ENCODE measurements at places on chromosomes 4 and X.

GRCh38 chr4:43843501-43843900, 605.1 kb downstream of the KCTD8 start:
- DNase-seq: no peak

DNA sequence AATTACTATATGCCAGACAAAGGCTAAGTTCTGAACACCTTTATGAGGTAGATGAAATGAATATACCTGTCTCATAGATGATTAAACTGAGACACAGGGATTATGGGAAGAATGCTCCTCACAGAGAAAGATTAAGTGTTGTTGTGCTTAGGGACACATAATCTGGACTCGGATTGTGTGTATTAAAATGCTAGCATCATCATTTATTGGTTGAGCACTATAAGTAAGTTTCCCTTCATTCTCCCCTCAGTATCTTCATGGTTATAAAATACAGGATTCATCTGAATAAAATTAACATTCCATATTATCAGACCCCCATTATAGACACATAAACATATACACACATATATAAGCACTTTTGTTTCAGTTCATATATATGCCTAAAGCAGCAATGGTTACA, 463.5 kb downstream of the PPP4R3C start:
- DNase-seq: no peak

DNA sequence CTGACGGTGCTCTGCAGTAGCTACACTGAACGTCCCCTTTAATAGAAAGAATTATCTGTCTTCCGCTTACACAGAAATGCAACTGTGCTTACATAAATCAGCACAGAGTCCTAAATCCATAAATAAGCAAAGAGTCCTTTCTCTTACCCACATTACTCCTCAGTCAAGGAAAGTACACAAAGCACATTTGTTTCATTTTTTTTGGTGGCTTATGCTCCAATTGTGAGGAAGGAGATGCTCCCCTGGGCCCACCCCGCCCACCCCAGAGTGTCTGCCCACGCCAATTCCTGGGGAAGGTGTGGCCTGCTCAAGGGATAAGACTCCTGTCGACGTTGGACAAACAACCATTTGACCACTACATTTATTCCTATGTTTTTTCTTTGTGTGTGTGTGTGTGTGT, 53.8 kb downstream of the CPLX1 start:
- DNase-seq: no peak

GRCh38 chr4:48604527-48604926, 114.5 kb downstream of the ZAR1 start:
- DNase-seq: no peak

GRCh38 chr4:27009539-27009938, 148.9 kb downstream of the STIM2 start:
- no peak for DNase-seq

DNA sequence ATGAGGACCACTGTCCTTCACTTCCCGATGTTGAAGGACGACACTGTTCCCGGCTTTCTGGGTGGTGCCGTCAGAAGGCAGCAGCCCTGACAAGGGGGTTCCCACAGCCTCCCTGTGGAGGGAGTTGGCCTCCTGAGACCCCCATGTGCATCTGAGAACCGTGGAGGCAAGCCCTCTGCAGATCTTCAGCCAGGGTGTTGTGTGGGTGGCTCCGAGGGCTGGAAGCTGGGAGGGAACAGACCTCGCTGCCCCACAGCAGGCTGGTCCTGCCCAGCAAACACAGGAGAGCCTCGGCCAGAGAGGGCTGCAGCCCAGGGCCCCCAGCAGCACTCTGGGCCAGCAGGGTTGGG, 16.2 kb downstream of the DGKQ start:
- DNase-seq: no peak

GRCh38 chrX:23939203-23939602, 31.4 kb downstream of the CXorf58 start:
- DNase-seq: no peak

DNA sequence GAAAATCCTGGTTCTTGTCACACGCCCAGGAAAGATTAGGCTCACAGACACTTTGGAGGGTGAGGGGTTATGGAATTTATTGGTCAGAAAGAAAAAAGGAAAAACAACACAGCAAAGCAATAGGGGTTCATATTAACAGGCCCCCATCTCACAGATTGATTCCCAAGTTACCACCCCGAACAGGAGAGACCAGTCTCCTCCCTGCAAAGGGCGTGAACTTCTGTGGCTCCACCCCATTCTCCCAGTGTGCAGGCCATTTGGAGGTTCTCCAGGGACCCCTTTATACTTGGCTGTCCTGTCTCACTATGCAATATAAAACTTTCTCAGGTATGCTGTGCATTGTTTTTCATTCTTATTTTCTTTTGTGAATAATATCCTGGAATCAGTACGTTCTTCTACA, 7.4 kb downstream of the FGF2 start:
- DNase-seq: no peak

GRCh38 chr4:47650584-47651130, 165.6 kb downstream of the ATP10D start:
- DNase-seq: no peak

- DNase-seq: no peak
Observed at GRCh38 chr4:38980903-38981676, 51.1 kb downstream of the TMEM156 start.

DNA sequence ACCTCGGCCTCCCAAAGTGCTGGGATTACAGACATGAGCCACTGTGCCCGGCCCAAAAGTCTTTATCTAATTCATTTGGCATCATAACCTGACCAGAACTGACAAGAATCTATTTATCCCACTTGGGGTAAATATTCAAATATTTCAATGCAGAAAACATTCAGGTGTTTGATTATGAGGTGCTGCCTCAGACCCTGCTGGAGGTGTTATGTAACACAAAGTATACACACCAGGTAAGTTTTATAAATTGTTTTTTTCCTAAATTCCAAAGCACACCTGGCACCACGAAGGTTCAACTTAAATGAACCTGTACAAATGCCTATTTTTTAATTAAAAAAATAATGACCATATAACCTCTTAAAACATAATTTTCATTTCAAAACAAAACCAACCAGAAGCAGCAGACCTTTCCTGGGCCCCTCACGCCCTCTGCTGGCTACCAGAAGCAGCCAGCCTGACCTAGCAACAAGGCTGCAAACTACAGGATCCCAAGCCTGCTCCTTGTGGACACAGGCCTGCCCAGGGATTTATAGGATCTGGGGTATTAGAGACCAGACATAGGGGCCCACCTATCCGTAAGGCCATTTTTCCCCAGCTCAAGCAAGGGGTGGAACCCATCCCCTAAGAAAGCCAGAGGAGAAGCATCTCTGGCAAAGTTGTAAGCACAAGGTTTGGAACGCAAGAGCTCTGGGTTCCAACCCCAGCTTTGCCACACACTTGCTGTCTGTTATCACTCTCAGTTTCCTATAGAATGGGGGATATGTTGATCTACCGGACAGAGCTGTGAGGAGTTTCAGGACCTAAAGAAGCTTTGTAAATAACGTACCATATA, 11.7 kb downstream of the OTUD5 start:
- no peak for DNase-seq

DNA sequence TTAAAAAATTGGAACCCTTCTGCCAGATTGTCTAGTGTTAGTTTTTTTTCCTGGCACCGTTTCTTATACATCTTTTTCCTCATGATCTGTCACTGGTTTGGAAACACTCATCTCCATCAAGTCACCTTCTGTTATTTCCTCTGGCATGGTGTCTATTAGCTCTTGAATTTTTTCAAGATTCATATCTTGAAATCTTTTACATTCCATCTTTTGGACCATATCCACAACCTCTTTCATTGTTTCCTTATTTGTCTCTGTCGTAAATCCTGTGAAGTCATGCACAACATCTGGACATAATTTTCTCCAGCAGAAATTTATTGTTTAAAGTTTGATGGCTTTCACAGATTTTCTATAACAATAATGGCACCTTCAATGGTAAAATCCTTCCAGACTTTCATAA, 10.2 kb upstream of the TMEM185A start:
- no peak for DNase-seq

DNA sequence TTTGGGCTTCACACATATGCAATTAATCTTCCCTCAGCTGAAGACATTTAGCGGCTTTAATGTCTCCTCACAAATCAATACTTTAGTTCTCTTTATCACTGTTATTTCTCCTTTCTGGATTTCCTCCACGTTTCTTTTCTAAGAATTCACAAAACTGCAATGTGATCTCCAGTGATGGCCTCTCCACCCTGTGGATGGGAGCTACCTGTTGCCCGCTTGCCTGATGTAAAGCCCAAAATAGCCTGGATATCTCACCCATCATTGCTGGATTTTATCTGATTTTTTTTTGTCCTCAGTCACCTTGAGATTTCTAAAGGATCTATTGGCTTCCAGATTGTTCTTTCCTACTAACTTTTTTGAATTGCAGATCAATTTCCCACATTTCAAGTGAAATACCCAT, 129.3 kb upstream of the FAM241A start:
- DNase-seq: no peak

GRCh38 chr4:94871644-94872305, 114.0 kb downstream of the BMPR1B start:
- no peak for DNase-seq

GRCh38 chr4:151519728-151520415, 110.9 kb downstream of the FHIP1A start:
- no peak for DNase-seq

GRCh38 chr4:48623182-48623780, 133.2 kb downstream of the ZAR1 start:
- no peak for DNase-seq

GRCh38 chr4:124306352-124306751, 406.2 kb downstream of the ANKRD50 start:
- DNase-seq: no peak

DNA sequence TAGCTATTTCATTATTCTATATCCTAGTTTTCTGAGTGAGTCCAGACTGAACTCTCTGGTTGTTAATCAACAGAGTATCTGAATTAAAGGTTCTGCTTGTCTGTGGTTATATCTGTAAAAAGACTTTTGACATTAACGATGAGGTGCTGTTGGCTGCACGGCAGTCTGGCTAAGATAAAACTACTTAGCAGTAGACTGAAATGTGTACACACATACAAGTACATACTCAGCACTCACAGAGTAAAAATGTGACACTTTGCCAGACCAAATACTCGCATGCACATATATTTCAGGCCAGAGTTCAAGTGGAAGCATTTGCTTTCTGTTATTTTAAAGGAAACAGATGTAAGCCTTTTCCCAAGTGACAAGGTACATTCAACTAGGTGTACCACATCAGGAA, 80.5 kb downstream of the PRDM5 start:
- DNase-seq: no peak

- no peak for DNase-seq
Observed at GRCh38 chrX:344371-344901, 25.8 kb upstream of the GTPBP6 start.

DNA sequence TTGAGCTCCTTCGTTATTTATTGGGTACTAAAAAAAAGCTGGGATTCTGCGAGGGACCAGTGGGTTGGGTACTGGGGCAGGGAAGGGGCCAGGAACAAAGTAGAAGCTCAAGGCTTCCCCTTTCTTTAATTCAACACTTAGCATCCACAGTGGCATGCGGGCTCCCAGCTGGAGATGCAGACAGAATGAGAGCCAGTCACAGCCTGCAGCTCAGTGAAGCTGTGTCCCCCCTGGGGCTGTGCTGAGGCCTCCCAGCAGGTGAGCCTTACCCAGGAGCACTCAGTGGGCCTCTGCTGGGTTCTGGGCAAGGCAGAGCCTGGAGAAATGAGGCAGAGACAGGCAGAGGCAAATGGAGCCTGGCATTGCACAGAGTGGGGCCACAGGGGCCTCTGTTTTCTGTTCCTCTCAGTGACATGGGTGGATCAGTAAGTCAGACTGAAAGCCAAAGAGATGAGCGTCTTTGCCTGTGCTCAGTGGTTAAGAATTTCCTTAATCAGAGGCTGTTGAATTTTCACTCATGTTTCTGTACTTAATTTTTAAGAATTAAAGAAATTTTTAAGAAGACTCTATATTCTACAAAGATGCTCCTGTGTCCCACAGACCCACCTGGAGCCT, 181.4 kb upstream of the RBPJ start:
- DNase-seq: no peak

DNA sequence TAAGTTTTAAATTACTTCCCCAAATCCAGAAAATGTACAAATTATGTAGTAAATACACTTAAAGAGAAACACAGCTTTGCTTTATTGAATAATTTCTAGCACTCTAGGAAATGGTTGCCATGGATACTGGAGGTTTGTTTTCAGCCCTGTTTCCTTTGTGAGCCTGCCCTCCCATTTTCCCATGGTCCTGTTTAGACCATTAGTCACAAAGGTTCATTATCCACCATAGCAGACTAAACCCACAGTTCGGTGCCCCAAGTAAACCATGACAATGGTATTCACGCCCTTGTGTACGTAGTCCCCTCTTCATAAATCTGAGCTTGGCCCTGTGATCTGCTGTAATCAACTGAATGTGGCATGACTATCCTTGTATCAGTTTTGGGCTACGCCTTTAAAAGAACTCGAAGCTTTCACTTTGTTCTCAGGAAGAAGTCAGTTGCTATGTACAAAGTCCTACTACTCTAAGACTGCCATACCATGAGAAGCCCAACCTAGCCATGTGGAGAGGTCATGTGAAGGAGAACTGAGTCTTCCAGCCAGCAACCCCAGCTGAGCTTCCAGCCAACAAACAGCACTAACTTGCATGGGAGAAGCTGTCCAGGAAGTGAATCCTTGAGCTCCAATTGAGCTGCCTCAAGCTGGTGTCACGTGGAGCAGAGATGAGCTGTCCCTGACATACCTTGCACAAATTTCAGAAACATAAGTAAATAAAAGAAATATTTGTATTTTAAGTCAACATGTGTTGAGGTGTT, 300.4 kb downstream of the LDB2 start:
- no peak for DNase-seq

- no peak for DNase-seq
Observed at GRCh38 chr4:2036327-2036726, 22.8 kb upstream of the NAT8L start.

DNA sequence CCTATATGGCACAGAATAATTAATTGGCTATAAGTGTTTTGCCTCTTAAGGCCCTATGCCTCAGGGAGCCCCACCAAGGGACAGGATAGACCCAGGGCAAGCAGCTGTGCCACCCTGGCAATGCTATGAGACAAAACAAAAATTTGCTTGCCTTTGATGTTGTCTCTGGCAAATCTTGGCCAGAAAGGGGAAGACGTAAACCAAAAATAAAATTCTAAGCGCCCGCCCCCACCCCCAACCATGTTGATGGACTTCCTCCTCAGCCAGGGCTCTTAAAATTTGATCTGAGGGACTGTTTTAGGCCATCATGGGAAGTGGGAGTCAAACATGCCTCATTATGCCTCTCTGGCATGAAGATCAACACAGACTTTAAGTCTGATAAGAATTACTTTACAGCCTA, 130.5 kb upstream of the APOOL start:
- no peak for DNase-seq

GRCh38 chrX:153395613-153396319, 5.4 kb downstream of the PNMA6E start:
- DNase-seq: no peak

- DNase-seq: no peak
Observed at GRCh38 chrX:66756717-66757116, 117.8 kb upstream of the EDA2R start.

GRCh38 chr4:7901311-7901885, 38.3 kb downstream of the AFAP1 start:
- DNase-seq: no peak

- no peak for DNase-seq
Observed at GRCh38 chrX:100413229-100413628, 3.2 kb upstream of the PCDH19 start.

Measured in stimulated activated CD4-positive, alpha-beta T cell treated with anti-CD3 and anti-CD28 coated beads, Interleukin-1b, Interleukin-23, amount 100 ng/mL, for 24 hours (primary cell).